ENCODE measurements at places on chromosomes 4 and X.

DNA sequence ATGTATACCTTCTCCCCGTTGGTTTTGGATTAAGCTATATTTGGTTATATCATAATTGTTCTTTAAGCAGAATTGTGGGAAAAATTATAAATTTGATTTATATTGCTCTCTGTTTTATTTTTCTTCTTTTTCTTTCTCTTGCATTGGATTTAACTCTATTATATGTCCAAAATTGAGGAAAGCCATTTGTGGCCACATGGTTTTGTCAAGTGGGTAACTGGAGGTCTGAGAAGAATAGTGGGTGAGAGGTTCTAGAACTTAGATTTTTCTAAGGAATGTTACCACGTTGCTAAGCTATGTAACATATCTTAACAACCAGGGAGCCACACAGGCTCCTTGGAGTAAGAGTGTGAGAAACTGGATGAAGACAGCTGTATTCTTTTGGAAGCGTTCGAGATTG, at the start of gene C4orf17:
Gene C4orf17 (plus strand): TSS at position 301 of the 400 bp plus-strand sequence. CDS start 2,061 bp downstream, outside the sequence.
- no peak for DNase-seq

- no peak for DNase-seq
Measured at GRCh38 chr4:58477950-58478349, 1367.8 kb upstream of the IGFBP7 start.

- no peak for DNase-seq
Measured at GRCh38 chrX:8245411-8245810, 74.3 kb upstream of the VCX2 start.

DNA sequence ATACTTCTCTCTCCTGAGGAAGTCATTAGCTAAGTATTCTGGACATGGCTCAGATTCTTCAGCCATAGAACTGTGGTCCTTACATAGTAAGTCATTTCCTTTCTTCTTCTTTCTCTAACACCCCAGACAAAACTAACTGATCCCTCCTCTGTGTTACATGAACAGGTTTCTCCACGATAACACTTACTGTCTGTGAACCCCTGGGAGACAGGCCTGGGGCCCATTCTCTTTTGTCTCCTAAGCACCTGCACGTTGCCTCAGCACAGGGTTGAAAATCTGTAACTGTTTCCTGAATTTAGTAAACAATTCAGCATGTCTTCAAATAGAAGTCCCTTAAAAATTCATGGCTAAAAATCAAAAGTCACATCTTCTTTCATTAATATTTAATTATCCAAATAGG, 24.7 kb downstream of the APBB2 start:
- no peak for DNase-seq

DNA sequence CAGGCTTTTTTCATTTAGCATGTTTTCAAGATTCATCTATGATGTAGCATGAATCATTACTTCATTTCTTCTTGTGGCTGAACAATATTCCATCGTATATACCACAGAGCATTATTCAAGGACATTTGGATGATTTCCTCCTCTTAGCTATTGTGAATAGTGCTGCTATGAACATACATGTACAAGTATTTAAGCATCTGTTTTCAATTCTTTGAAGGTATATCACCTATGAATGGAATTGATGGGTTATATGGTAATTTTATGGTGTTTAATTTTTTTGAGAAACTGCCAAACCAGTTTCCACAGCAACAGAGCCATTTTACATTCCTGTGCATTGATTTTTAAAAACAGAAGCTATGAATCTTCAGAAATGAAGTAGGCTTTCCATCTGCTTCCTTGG, 36.1 kb upstream of the WDR19 start:
- no peak for DNase-seq

DNA sequence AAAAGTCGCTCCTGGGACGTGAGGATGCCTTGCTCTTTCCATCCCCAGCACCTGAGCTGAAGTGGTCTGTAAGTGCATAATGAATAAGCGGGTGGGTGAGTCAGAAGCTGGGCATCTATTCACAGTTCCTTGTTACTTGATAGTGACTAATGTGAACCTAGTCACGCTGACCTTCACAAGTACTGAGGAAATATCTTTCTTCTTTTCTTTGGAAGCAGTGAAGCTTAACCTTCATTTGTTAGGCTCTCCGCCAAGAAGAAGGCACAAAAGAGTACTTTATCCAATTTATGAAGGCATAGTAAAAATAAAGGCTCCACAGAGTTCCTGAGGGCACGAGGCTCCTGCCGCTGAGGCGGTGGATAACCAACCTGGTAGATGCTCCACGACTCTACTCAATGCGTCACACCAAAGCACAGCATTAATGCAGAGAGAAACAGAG, 475.7 kb upstream of the SLIT2 start:
- no peak for DNase-seq

GRCh38 chr4:17092736-17093437, 194.4 kb upstream of the LDB2 start:
- DNase-seq, result no peak

GRCh38 chr4:118752551-118752950, 67.4 kb downstream of the METTL14 start:
- no peak for DNase-seq

GRCh38 chr4:8702020-8702495, 109.5 kb downstream of the CPZ start:
- no peak for DNase-seq

- DNase-seq, result no peak
Measured at GRCh38 chr4:165370530-165370929, 8.3 kb upstream of the CPE start.

Data from SIG-M5 (cell line).